ENCODE measurements at places on chromosomes 7 and 10. TPM values are rescaled to one million over a fixed set of nuclear protein-coding genes. Genes with fewer than 3 reads are reported as not detected.

- DNase-seq, result no peak
These were observed 479.3 kb upstream of the PODXL start for GRCh38 chr7:132035517-132036362.

GRCh38 chr7:90836937-90837336 is 240.8 kb downstream of the CDK14 start:
- DNase-seq, result no peak

- peak; percentile 26 for DNase-seq
These were observed 557 bp upstream of the LSM8 start for GRCh38 chr7:118183428-118183785.

DNA sequence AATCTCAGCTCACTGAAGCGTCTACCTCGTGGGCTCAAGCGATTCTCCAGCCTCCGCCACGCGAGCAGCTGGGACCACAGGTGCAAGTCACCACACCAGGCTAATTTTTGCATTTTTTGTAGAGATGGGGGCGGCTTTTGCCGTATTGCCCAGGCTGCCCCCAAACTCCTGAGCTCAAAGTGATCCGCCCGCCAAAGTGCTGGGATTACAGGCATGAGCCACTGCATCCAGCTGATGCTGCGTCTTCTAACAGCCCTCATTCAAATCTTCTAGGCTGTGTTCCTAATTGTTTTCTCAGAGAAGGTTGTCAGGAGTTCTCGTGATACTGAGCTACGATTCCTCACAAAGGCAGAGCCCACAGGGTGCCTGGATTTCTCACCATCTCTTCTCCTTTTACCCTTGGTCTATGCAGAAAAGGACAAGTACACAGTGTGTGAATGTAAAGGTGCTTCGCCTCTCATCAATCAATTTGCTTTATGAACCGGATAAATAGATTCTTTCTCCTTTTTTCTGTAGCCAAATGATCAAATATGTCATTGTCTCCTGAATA is 247.3 kb upstream of the PTN start:
- no peak for DNase-seq

- no peak for DNase-seq
These were observed 113.6 kb downstream of the RNF32 start for GRCh38 chr7:156754201-156754600.

DNA sequence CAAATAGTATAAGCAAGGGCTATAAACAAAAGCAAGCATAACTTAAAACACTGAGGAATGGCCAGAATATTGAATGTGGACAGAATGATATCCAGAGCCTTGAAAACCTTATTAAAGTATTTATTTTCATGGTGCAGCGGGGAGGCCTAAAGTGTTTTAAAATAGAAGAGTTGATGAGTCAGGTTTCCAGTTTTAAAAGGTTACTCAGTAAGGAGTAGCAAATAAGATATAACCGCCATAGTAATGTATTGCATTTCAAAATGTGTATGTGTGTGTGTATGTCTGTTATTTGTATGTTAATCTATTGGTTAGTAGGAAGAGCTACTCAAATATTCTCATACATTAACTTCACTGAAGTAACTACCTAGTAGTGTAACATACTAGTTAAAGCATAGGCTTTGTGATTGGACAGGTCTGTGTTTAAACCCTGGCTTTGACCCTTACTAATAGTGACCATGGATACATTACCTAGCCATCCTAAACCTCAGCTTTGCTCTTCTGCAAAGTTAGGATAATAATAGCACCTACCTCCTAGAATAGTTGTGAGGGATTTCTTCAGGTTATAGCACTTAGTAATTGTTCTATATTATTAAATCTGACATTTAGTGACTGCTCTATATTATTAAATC is 16.9 kb downstream of the CUTC start:
- DNase-seq, result no peak

GRCh38 chr7:50341724-50342123 is 37.2 kb downstream of the IKZF1 start:
- no peak for DNase-seq

GRCh38 chr7:55109404-55110167 is 90.8 kb downstream of the EGFR start:
- DNase-seq, result no peak

GRCh38 chr10:24480447-24480846 is 243.2 kb downstream of the ARHGAP21 start:
- DNase-seq, result no peak

GRCh38 chr7:96205665-96206064 is 116.2 kb downstream of the SLC25A13 start:
- DNase-seq, result no peak

GRCh38 chr10:82331716-82332115 is 456.7 kb downstream of the NRG3 start:
- DNase-seq, result no peak

DNA sequence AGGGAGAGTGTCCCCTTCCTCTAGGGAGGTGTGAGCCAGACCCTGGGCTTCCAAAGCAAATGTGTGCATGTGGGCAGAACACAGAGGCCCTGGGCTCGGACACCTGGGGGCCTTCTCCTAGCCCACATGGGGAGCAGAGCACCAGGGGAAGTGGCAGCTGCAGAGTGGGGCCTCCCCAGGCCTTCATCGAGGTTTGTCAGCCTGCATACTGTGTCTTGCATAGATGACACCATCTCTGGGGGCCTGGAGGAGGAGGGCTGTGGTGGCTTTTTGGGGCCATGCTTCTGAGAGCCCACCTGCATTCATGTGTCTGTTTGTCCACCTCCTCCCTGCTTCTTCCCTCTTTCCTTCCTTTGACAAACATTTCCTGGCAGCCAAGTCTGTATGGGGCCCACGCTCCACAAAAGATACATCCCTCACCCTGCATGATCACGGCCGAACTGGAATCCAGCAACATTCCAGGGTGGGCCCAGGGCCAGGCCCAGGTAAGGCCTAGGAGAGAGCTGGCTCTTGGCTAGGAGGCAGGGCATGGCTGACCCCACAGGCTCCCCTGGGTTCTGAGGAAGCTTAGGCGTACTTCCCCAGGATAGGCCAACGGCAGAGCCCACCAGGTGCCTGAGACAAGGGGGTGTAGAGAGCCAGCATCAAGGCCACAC is 79.2 kb downstream of the ZMIZ1 start:
- DNase-seq, result no peak

- peak; percentile 79 for DNase-seq
These were observed 109.8 kb downstream of the SH3PXD2A start for GRCh38 chr10:103745341-103746247.

- DNase-seq, result no peak
These were observed 23.6 kb upstream of the ANKRD2 start for GRCh38 chr10:97548828-97549455.

- no peak for DNase-seq
These were observed 72.4 kb downstream of the PON1 start for GRCh38 chr7:95251966-95252365.

- DNase-seq, result no peak
These were observed 653.2 kb downstream of the PARD3 start for GRCh38 chr10:34161777-34162370.

GRCh38 chr10:80498833-80499741 is 38.6 kb upstream of the SH2D4B start:
- DNase-seq, result peak; percentile 70

DNA sequence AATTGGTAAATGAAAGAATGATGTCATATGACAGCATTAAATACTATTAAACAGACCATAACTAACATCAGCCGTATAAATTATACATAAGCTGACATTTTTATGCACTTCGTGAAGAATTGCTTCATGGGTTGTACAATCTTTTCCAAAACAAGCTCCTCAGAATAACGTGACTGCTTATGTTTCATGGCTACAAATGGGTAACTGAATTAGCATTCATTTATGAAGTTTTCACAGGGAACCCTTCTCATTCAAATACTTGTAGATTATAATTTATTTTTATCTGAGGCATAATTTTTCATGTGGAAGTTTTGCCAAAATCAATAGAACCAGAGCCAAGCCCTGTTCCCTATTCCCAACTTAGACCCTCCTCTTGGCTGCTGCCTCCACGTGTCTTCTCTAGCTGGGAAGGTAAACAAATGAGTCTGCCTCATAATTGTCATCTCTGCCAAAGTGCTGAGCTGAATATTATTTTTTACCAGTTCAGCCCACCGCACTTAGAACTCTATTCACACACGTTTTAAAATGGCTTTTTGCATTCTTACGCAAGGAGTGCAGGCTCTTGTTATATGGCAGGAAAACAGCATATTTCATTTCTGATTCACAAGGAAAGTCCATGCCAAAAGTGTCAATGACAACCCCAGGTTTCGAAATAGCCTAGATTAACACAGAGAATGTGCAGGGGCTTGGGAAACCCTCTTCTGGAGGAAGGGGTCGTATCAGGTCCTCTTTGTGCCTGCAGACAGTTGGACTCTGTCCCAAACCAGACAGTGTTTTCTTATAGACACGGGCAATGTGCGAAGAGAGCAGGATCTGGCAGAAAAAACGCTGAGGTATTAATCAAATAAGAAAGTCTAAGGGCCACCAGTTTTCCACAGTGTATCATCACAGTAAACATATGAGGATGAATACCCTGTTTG is 370.7 kb upstream of the MGMT start:
- no peak for DNase-seq

DNA sequence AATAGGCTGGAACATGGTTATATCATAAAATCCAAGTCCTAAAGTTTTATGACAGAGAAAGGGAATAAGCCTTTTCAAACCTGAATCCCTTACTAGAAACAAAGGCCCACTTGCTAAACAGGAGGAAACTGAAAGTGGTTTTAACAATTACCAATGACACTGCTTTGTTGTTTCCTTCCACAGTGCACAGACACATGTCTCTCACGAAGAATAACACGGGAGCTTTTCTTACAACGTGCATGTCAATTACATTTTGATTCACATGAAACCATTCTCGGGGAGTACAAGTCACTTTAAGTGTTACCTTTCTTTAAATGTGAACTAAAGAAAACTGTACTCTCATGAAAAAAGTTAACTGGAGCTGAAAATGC is 1.4 kb downstream of the MRPS33 start:
- DNase-seq, result no peak

The CLDN12 gene
- 6.0 TPM for total RNA-seq

The CYP2W1 gene
- not detected for total RNA-seq

The ELMO1 gene
- total RNA-seq, result 102 TPM

The AKR1C2 gene
- not detected for total RNA-seq

The UPK3B gene
- total RNA-seq, result 1.7 TPM

The CRCP gene
- 24.0 TPM for total RNA-seq

The SPDYE2 gene
- total RNA-seq, result not detected

The GFRA1 gene
- total RNA-seq, result not detected

The C10orf143 gene
- total RNA-seq, result 2.5 TPM

The SEMA3D gene
- total RNA-seq, result not detected

The TRIL gene
- total RNA-seq, result not detected

The TSPAN12 gene
- not detected for total RNA-seq

The OR2A5 gene
- not detected for total RNA-seq

The DNAJC12 gene
- total RNA-seq, result 6.1 TPM

The C7orf33 gene
- total RNA-seq, result not detected

The BTBD16 gene
- not detected for total RNA-seq

The COX19 gene
- 18.2 TPM for total RNA-seq

The CHRM2 gene
- total RNA-seq, result not detected

The TRPV5 gene
- not detected for total RNA-seq

Measured in activated CD4-positive, alpha-beta memory T cell treated with anti-CD3 and anti-CD28 coated beads, Interleukin-2, amount 10 ng/mL, durations not matched to agents 7 days and 5 days (primary cell).